ENCODE measurements at places on chromosomes 5 and 9. TPM values are rescaled to one million over a fixed set of nuclear protein-coding genes. Genes with fewer than 3 reads are reported as not detected.
A peak's percentile ranks its signal among the peaks of the same experiment; 100 is the strongest.

DNA sequence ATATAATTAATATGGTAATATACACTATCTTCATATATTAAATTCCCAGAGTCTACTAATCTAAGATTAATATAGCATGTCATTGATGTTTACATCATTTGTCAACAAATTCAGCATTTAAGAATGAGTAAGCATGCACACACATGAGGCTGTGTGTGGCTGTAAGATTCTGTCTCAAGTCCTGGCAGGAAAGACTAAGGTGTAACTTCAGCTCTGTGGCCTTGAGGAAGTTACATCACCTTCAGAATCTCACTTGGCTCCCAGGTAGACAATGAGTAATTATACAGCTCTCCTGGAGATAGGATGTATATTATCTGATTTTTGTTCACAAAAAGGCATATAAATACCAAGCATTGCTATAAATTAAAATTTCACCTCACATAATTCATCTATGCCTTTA is 119.4 kb upstream of the IQGAP2 start:
- no peak for DNase-seq

- no peak for DNase-seq
These were observed 5.7 kb downstream of the CCDC69 start for GRCh38 chr5:151218177-151218576.

GRCh38 chr5:77181173-77181572 is 29.3 kb upstream of the PDE8B start:
- DNase-seq = no peak

AJM1 gene
- total RNA-seq = 5.3 TPM

DNA sequence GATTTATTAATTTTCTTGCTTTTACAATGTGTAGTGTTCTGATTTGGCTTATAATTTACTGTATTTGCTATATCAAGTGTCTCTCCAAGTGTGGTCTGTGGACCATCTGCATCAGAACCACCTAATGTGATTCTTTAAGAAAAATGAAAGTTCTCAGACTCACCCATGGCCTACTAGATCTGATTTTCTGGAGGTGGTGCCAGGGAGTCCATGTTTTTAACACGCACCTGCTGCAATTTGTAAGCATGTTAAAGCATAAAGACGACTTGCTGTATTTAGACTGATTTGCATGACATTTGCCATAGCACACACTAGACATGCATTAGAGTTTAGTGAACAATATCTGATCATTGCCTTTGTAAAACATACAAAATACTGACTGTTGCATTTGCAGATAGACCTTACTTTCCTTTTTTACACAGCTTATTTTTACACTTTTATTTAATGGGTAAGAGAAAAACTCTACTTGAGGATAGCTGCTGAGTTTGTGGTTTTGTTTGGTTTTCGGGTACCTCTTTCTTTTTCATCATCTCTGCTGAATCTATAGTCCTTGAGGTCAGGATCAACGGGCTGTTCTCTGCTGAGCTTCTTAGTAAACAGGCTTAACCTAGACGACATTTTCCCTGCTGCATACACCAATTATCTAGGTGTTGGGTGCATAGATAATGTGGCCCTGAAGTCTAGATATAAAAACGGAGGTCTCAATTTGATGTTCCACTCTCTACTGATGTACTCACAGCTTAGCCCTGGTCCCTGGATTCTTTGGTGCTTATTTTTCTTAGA is 138.0 kb upstream of the ZNF366 start:
- no peak for DNase-seq

DNA sequence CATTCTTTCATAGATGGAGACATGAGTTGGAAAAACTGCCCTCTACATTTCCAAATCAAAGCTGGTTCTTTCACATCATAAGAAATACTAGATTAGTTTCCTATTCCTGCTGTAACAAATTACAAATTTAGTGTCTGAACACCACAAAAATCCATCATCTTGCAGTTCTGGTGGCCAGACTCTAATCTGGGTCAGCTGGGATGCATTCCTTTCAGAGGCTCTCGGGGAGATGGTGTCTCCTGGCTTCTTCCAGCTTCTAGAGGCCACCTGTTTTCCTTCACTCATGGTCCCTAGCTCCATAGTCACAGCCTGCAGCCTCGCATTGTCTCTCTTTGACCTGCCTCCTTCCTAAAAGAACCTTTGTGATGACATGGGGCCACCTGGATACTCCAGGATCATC is 65.2 kb downstream of the RETREG1 start:
- DNase-seq = no peak

PCDHB14 gene
- total RNA-seq = 6.2 TPM

GRCh38 chr9:5994493-5994892 is 20.9 kb downstream of the RANBP6 start:
- DNase-seq = no peak

- no peak for DNase-seq
These were observed 558.0 kb downstream of the PDE4D start for GRCh38 chr5:59335544-59335943.

- DNase-seq = no peak
These were observed 5.1 kb downstream of the SLC25A48 start for GRCh38 chr5:135839566-135839965.

- no peak for DNase-seq
These were observed 116.0 kb downstream of the PSD2 start for GRCh38 chr5:139911425-139912120.

ENTREP1 gene
- 8.6 TPM for total RNA-seq

TLR4 gene
- 33.4 TPM for total RNA-seq

DNA sequence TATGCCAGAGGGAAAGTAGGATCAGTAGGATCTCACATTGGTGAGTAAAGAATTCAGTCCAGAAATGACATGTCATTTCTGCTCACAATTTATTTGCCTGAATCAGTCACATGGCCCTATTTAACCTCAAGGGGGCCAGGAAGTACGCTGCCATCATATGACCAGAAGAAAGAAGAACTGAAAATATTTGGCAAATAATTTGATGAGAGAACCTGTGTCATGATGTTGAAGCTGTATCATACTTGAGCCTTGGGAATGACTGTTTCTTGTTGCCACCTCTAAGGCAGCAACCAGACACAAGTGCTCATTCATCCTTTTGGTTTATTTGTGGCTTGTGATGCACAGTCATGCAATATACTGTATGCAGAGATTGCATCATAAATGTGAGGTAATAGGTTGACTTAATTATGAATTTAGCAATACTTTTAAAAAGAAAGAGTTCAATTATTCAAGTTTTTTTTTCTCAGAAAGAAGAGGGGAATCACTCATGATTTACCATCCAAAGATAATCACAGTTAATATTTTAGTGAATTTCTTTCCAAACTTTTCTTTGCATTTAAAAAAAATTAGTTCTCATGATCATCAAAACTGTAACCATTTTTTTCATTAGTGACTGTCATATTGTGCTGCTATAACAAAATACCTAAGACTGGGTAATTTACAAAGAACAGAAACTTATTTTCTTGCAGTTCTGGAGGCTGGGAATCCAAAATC is 8.2 kb upstream of the ZFYVE16 start:
- no peak for DNase-seq

DNA sequence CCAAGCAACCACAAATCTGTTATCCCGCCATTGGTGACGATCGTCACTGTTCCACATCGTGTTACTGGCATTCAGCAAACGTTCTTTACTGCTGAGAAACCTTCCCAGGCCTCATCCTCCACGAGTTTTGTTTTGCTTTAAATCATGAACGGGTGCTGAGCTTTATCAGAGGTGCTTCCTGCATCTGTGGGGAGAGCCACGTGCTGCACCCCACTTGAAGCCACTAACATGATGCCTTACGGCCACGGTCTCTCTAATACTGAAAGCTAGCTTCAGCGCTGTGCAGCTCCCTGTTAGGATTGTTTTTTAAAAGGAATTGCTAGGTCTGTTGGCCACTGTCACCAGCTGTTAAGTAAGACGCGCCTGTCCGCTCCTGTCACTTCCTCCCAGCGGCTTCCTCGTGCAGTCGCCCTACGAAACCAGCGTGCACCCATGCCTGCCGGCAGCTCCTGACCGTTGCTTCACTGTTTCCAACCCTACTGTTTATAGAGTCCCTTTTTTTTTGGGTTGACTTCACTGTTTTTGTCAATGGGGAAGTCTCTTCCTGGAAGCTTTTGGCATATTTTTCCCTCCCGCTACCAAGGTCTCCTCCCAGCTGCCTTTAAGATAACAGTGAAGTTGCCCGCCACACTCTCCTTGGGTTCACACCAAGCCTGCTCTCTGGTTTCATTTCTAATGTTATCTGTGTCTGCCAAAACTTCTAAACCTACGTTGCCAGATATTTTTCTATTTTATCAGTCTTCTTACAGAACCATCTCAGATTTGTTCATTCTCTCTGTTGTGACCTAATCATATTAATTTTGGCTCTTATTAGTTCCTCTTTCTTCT is 20.3 kb downstream of the LPCAT1 start:
- DNase-seq = no peak

- no peak for DNase-seq
These were observed 93.0 kb downstream of the MAMDC2 start for GRCh38 chr9:70136632-70137031.

DNA sequence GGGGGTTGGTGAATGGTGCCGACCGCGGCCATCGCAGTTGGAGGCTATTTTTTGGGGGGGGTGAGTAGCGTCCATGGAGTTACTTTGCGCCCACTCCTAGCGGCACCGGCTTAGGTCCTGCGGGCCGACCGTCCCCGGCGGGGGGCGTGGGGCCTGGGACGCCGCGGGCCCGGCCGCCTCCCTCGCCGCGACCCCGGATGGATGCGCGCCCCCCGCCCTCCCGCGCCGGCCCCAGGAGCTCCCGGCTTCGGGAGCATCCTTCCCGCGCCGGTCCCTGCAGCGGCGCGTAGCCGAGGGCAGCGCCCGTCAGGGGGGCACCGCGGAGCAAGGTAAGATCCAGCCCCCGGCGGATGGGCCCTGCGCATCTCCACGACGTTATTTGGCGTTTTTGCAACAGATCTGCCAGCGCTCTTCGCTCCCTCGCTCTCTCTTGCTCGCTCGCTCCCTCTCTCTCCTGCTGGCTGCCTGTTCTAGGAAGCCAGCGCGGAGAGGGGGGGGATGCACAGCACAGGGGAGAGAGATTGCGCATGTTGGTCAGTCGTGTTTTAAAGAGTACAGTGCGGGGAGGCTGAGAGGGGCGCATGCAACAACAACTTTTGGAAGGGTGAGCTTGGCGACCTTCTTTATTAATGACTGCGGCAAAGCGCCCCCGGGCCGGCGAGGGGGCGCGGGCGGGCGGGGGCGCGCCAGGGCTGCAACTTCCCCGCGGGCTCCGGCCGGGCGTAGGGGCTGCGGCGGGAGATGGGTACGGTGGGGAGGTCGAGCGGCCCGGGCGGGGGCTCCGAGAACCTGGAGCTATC is 413 bp downstream of the JADE2 start:
- DNase-seq = peak; percentile 87

GRCh38 chr5:159198063-159199036 is 11.0 kb downstream of the RNF145 start:
- no peak for DNase-seq

IFNA13 gene
- total RNA-seq = not detected

GRCh38 chr5:77239126-77239741 is 28.8 kb downstream of the PDE8B start:
- no peak for DNase-seq

- no peak for DNase-seq
These were observed 39.6 kb upstream of the SAP30L start for GRCh38 chr5:154406231-154406630.

GRCh38 chr9:124366476-124367220 is 48.6 kb downstream of the PSMB7 start:
- no peak for DNase-seq

RGS7BP gene
- total RNA-seq = 10.7 TPM

DNA sequence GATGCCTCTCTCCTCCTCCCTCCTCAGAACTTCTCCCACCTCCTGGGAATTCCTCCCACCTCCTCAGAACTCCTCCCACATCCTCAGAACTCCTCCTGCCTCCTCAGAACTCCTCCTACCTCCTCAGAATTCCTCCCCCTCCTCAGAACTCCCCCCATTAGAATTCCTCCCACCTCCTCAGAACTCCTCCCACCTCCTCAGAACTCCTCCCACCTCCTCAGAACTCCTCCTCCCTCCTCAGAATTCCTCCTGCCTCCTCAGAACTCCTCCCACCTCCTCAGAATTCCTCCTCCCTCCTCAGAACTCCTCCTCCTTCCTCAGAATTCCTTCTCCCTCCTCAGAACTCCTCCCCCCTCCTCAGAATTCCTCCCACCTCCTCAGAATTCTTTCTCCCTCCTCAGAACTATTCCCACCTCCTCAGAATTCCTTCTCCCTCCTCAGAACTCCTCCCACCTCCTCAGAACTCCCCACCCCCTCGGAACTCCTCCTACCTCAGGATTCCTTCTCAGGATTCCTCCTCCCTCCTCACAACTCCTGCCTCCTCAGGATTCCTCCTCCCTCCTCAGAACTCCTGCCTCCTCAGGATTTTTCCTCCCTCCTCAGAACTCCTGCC is 23.9 kb downstream of the SLC46A2 start:
- DNase-seq = no peak

GRCh38 chr5:10789726-10790125 is 28.7 kb upstream of the DAP start:
- no peak for DNase-seq

DNA sequence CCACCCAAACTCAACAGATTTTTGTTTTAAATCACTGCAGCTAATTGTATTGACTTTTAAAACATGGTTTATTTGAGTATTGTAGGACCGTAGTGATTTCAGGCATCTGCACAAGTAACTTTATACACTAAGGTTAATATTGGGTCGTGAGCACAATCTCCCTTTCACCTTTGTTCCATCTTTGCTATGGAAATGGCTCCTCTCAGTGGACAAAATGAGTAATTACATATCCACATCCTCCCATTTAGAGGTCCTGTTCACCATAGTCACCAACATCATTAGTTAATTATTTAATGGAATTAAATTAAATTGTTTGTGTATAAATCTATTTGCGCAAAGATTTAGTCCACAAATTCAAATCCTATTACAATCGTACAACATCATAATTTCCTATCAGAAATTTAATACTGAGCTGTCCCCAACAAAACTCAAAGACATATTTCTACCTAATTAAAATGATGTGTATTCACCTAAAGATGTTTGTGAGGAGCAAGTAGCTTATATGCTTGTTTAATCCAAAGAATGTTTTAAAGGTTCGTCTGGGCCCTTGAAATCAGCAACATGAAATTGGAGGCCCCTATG is 173.0 kb upstream of the DAPK1 start:
- DNase-seq = no peak

- DNase-seq = no peak
These were observed 158.8 kb downstream of the CEP120 start for GRCh38 chr5:123264394-123264793.

DNA sequence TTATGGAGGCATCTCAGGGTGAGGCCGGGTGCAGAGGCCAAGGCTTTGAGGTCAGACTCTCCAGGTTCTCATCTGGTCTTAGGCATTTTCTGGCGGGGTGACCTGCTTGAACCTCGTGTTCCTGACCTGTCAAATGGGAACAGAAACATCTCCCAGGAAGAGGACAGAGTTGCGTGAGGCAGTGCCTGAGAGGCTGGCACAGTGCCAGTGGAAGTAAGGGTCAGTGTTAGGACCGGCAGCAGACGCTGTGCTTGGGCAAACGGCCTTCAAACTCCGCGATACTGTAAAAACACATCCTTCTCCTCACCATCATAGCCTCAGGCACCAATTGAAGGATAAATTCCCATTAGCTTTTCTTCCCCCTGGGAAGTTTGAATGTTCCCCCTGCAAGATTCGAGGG is 55.6 kb upstream of the FCN2 start:
- DNase-seq = no peak

GRCh38 chr9:35341021-35341420 is 148.9 kb upstream of the RUSC2 start:
- DNase-seq = no peak

PPP3R2 gene
- total RNA-seq = not detected

Data from kidney (tissue), 22 donors.